ENCODE measurements at places on chromosomes 11 and 22.
A peak's percentile ranks its signal among the peaks of the same experiment; 100 is the strongest.

GRCh38 chr11:14305649-14306048 is 53.3 kb downstream of the RRAS2 start:
- DNase-seq, result no peak

GRCh38 chr11:103114836-103115235 is 5.6 kb downstream of the DYNC2H1 start:
- DNase-seq, result no peak

DNA sequence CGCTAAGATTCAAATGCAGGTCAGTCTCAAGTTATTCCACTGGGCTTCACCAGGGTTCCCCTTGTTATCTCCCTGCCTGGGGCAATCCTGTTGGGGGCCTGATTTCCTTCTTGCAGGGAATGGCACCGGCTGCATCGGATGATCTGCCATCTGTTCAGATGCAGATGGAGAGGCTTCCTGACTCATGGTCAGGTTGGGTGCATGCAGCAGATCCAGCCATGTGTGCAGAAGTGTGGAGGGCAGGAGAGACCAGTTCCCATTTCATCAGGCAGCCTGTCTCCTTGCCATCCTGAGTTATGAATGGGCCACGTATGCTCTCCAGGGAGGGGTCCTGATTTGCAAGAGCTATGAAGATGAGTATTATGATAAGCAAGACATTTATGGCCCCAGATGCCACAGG is 161.2 kb upstream of the PLET1 start:
- DNase-seq, result no peak

GRCh38 chr22:24926849-24927579 is 19.5 kb downstream of the LHFPL7 start:
- DNase-seq, result no peak

DNA sequence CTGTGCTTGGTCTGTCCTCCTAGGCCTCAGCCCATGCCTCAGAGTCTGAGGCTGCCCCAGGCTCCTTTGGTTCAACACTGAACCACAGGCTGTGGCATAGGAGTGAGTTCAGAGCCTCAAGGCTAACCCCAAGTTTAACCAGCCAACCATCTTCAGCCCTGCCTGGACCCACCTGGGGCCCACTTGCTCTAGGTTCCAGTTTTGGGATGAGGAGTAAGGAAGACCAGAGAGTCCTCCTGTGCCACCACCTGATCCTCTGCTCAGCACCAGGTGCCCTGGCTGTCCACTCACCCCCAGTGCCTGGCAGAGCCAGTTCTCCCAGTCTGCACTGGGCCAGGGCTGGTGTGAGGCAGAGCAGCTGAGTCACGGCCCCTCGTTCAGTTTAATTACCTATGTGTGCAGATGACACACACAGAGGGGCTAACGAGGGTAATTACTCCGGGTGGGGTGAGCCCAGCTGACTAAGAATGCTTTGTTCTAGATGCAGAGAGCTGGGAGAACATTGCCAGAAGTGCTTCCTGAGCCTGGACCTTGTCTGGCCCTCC is 12.0 kb upstream of the TMPRSS13 start:
- DNase-seq, result no peak

- no peak for DNase-seq
Measured at GRCh38 chr11:66957971-66958231, 282 bp downstream of the PC start.

- DNase-seq, result no peak
Measured at GRCh38 chr11:47136327-47136726, 40.4 kb downstream of the ARFGAP2 start.

GRCh38 chr22:44442186-44442815 is 55.7 kb downstream of the RTL6 start:
- DNase-seq, result no peak

GRCh38 chr11:64814712-64815187 is 4.4 kb upstream of the MEN1 start:
- DNase-seq, result no peak

GRCh38 chr11:64444838-64445441 is 86.0 kb downstream of the RPS6KA4 start:
- no peak for DNase-seq

- DNase-seq, result no peak
Measured at GRCh38 chr11:104657083-104657482, 241.2 kb downstream of the CASP12 start.

DNA sequence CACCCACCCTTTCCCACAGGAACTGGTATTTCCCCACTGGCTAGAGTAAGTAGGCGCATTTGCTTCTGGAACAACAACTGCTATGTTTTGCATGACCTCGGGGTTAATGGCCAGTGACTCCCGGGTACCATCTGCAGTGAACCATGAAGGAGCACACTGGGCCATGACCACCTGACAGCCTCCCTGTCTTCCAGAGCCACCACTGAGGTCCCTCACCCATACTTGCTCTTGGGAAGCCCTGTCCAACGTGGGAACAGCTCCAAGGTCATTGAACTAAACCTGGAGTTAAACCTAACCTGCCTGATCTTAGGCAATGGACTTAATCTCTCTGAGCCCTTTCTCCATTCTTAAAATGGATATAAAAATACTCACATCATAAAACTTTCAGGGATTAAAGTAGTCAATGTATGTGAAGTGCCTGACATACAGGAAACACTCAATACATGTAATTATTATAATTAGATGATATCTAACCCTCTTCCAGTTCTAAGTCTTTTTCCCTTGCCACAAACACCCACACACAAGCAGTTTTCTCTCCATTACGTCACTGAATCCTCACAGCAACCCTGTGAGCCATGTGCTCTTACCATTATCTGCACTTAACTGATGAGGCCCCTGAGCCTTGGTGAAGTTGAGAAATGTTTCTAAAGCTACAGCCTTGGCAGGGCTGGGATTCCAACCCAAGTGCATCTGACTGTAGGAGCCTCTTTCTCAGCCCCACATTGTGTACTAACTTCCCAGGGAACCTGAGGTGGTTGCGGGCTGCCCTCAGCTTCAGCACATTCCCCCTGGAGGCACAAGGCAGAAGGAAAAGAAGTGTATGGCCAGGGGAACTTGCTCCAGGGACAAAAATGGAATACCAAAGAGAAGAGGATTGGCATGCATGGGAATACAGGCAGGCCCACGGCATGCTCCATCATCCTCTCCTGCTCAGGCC is 74.5 kb upstream of the NCAM1 start:
- no peak for DNase-seq

DNA sequence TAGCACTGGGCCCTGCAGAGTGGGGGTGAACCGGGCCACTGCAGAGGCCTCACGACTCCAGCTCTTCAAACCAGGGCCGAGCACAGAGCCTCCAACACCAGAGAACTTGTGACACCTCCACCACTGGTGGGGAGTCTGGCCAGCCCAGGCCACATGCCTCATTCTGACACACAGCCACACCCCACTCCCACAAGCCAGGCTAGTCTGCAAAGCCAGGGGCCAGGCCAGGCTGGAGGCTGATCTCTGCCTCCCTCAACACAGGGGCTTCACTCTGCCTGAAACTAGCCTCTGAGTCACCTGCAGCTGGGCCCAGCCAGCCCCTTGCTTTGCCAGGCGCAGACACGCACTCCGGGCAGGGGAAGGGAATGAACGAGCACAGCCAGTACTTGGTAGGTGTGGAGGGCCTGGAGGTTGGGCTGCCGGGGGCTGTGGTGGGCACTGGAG is 102.9 kb downstream of the MED15 start:
- no peak for DNase-seq

GRCh38 chr11:128201801-128202200 is 385.6 kb downstream of the ETS1 start:
- no peak for DNase-seq

DNA sequence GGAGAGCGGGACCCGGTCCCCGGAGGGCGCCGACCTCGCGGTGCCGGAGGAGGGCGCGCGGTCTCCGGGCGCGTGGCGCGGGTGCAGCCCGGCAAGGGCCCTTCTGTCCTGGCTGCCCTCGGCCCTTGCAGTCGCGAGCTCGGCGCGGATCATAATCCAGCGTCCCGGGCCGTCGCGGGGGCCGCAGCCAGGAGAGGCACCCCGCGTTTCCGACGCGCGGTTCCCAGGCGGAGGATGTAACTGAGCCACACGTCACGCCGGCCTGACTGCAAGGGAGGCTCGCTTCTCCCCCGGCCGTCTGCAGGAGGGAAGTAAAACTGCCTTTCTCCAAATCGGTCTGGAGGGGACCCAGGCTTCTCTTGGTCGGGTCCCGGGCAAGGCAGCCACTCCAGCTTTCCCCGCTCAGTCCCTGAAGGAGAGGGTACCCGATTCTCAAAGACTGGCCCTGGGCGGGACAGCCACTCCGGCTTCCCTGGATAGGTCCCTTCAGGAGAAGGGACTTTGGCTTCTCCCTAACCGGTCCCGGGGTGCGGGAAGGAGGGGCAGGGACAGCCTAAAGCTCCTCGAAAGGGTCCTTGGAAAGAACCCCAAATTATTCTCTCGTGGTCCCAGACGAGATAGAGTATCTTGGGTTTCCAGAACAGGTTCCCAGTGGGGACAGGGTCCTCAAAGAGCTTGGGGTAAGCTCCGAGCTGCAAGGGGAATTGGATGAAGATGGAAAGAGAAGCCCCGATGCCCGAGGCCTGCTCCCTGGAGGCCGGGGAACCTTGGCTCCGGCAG is 836 bp downstream of the SPON1 start:
- no peak for DNase-seq

GRCh38 chr11:9656864-9657263 is 7.0 kb upstream of the SWAP70 start:
- DNase-seq, result no peak

DNA sequence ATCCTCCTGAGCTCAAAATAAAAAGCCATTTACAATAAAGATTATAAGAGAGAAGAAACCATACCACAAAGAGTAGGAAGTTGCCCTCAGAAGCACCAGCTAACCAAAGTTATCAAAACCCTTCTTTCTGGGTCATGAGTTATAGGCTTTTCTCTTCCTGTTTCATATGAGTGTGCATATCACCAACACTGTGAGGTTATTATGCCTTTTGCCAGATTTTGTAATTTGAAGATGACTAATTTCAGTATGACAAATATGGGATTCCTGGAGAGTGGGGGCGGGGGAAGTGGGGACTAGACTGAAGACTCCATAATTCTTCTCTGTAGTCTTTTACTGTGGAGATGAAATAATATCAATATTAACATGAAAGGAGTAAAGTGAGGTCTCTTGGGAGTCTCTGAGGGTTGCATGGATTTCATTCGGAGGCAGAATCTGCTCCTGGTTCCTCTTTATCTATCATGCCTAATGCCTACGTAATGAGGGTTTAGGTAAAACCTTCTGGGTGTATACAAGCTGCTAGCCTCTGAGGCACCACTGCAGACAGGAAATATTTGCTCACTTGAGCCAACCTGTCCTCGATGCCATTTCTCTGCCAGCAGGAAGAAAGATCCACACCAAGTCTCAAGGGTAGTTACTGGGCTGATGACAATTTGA is 2.1 kb downstream of the LPXN start:
- DNase-seq, result peak; percentile 46

- no peak for DNase-seq
Measured at GRCh38 chr22:44025171-44026065, 1.3 kb downstream of the PARVB start.

DNA sequence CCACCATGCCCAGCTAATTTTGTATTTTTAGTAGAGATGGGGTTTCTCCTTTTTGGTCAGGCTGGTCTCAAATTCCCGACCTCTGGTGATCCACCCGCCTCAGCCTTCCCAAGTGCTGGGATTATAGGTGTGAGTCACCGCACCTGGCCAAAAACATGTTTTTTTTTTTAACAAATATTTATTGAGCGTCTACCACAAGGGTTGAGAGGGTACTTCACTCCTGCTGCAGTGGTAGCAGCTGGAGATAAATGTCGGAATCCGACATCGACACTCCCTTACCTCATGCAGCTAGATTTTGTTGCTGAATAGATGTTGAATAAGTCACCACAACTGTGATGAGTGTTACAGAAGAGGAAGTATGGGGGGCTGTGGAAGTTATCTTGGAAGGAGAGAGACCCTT is 971 bp downstream of the DNAJB13 start:
- no peak for DNase-seq

GRCh38 chr11:125210066-125210465 is 45.5 kb downstream of the PKNOX2 start:
- DNase-seq, result no peak

GRCh38 chr11:65780770-65781151 is at the start of gene AP5B1:
TSS of gene AP5B1 (minus strand) at chr11:65780976. CDS start at chr11:65780591, 385 bp downstream.
- DNase-seq, result peak; percentile 30

DNA sequence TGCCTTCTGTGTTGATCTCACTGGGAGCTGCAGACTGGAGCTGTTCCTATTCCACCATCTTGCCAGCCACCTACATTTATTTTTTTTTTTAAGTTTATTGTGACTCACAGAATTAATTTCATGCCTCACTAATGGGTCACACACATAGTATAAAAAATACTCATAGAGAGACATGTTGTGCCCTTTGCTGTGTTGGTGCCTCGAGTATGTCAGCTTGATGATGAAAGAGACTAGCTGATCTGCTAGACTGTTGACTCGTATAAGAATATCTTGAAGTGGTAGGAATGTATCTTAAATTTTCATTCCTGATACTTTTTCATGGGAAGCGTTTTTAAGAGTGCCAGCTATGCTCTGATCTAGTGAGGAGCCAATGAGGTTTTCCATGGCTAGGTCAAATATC is 28.6 kb upstream of the AMPD3 start:
- no peak for DNase-seq

DNA sequence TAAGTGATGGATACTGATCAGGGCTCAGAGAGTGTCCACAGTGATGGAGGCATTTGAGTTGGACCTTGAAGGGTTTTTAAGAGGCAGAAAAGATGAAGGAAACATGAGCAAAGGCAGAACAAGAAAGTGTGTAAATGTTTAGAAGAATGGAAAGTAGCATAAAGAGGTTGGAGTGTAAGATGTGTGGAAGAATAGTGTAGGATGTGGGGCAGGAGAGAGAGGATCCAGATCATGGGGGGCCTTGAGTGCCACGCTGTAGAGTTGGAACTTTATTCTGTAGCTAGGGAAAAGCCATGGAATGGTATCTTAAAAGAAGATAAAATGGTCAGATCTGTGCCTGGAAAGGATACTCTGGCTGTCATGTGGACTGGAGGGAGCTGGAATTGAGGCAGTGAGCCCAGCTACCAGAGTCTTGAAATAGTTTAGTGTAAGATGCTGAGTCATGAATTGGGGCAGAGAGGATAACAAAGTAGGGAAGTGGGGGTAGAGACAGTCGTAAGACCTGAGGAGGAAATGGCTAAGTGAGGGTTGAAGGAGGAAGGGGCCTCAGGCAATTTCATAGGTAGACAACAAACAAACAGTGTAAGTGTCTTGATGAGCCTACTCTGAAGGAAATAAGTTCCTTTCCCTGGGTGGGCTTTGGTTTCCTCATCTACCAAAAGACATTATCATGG is 6.7 kb downstream of the KCNE3 start:
- no peak for DNase-seq

GRCh38 chr22:46858181-46858771 is 95.8 kb downstream of the TBC1D22A start:
- DNase-seq, result no peak

- DNase-seq, result no peak
Measured at GRCh38 chr22:17706947-17707346, 67.3 kb downstream of the BID start.

GRCh38 chr11:75554258-75555022 is 7.6 kb upstream of the SERPINH1 start:
- no peak for DNase-seq

DNA sequence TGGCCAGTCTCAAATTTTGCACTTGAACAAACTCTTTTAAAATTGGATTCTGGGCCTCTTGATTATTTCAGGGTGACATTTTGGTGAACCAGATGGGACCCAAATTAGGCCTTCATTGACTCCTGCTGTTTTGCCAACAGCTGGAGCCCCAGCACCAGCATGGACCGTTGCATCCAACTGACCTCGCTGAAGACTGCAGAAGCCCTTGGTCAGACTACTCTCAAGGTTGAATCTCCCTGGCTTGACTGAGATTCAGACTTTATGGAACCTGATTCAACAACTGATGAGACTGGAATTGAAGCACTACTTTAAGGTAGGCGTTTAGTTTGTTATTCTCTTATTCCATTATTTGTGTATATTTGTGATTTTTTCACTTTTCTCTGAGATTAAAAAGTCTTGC is 41.7 kb downstream of the NARS2 start:
- DNase-seq, result no peak

All from activated naive CD8-positive, alpha-beta T cell treated with anti-CD3 and anti-CD28 coated beads, Interleukin-2, amount 50 U/mL, for 16 hours (primary cell).